ENCODE measurements at places on chromosomes 3 and 15. TPM values are rescaled to one million over a fixed set of nuclear protein-coding genes. Genes with fewer than 3 reads are reported as not detected.

Gene CYP11A1
- total RNA-seq = not detected

DNA sequence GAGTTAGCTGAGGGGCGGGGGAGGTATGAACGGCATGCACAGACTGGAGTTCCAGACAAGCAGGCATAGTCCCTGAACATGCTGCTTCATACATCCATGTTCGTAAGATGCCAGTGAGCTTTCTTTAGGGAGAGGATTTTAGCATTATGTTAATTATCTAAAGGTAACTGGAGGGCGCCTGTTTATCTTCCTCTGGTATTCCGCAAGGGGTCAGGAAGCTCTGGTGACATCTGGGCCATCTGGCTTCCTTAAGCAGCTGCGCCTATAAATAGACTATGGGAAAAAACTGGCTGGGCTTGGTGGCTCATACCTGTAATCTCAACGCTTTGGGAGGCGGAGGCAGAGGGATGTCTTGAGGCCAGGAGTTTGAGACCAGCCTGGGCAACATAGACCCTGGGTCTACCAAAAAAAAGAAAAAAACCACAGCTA is 1.5 kb upstream of the FBXO22 start:
- peaks cover 31% of the 10 kb centered on the region for H3K36me3 ChIP-seq
- no peaks in the 10 kb centered on the region for H3K27me3 ChIP-seq
- H3K4me1 ChIP-seq = peaks cover 50% of the 10 kb centered on the region
- H3K27ac ChIP-seq = peak overlapping the region; percentile 19
- H3K4me3 ChIP-seq = peak overlapping the region; percentile 57
- DNase-seq = no peak

DNA sequence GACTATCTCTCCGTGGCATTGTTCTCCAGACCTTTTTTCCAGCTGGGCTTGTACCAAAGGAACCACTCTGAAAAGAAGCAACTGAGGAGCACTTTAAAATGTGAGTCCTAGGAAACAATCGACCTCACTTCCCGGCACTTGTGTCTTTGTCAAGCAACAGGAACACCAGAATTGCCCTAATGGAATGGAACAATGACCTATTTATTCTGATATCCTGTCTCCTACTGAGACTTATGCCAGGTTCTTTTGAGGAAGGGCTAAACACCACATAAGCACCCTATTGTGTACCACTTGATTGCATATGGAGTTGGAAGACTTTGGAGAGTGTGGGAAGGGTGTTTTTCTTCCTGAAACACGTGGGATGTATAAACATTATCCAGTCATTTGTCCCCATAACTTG is 56.8 kb upstream of the TGFBR2 start:
- H3K27ac ChIP-seq = no peak overlapping the region
- H3K36me3 ChIP-seq = peaks cover 4% of the 10 kb centered on the region
- H3K27me3 ChIP-seq = no peaks in the 10 kb centered on the region
- no peak overlapping the region for H3K4me3 ChIP-seq
- no peaks in the 10 kb centered on the region for H3K4me1 ChIP-seq

DNA sequence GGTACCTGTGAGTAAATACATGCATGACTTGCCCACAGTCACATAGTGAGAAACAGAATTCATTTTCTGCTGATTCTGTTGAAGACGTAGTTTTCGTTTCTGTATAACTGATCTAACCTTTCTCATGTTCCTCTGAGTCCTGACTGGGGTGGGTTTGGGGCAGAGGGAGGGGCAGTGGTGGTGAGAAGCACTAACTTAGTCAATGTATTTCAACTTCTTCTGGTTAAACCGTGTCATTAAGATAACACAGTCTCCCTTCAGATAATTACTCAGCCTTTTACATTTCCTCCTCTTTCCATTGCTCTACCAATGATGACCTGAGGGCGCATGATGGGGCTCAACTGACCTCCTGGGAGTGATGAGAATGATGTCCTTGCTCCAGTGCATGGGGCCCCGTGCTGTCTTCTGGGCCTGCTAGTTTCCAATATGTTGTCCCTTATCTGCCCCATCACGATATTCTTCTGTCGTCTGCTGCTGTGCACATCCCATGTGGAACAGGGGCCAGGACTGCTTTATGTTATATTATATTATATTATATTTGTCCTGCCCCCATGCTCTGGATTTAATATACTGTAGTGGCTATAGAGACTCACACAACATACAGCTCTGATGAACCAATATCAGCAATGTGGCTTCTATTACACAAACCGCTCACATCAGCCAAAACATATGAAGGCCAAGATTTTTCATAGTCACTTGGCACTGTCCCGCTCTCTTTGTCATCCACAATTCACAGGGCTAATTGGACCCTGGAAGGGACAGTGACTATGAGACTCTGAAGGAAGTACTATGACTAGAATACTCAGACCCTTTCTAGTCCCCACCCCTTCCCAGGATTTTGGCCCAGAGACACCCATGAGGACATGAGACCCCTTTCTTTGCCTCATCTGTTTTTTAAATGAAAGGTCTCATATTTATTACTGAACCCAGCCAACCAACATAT is 407.1 kb upstream of the MCTP2 start:
- H3K4me3 ChIP-seq = no peak overlapping the region
- H3K27ac ChIP-seq = no peak overlapping the region
- H3K4me1 ChIP-seq = no peaks in the 10 kb centered on the region
- no peak for DNase-seq
- no peaks in the 10 kb centered on the region for H3K27me3 ChIP-seq

- H3K4me1 ChIP-seq = no peaks in the 10 kb centered on the region
- H3K27ac ChIP-seq = no peak overlapping the region
- no peaks in the 10 kb centered on the region for H3K36me3 ChIP-seq
- peaks cover 5% of the 10 kb centered on the region for H3K27me3 ChIP-seq
- DNase-seq = no peak
Observed at GRCh38 chr15:67358391-67358790, 103.8 kb downstream of the IQCH start.

DNA sequence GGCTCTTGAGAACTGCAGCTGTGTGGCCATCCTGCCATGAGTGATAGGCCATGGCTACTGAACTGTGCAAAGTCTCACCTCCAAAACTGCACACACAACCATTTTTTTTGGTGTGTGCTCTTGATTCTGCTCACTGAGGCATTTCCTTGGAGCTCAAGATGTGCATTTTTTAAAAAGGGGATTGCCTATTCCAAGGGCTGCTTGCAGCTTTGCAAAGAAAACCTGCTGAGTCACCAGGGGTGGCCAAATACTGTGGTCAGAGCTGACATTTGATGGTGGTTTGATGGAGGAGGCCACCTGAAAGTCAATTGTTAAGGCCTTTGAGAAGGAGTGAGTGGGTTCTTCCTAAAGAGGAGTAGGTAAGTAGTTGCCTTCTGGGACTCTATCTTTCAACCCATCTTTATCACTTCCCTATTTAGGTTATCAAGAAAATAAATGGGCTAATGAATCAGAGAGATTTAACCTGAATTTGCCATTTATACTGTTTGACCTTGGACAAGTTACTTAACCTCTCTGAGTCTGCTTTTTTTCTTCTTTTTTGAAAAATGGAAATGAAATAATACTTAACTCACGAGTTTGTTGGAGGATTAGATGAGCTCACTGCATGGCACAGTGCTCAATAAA is 87.9 kb downstream of the CHST2 start:
- peaks cover 7% of the 10 kb centered on the region for H3K4me1 ChIP-seq
- no peak overlapping the region for H3K27ac ChIP-seq
- no peak overlapping the region for H3K4me3 ChIP-seq

- H3K4me1 ChIP-seq = peaks cover 7% of the 10 kb centered on the region
- no peak overlapping the region for H3K27ac ChIP-seq
- DNase-seq = no peak
- H3K36me3 ChIP-seq = no peaks in the 10 kb centered on the region
- no peak overlapping the region for H3K4me3 ChIP-seq
Observed at GRCh38 chr3:185317674-185318073, 45.3 kb upstream of the MAP3K13 start.

DNA sequence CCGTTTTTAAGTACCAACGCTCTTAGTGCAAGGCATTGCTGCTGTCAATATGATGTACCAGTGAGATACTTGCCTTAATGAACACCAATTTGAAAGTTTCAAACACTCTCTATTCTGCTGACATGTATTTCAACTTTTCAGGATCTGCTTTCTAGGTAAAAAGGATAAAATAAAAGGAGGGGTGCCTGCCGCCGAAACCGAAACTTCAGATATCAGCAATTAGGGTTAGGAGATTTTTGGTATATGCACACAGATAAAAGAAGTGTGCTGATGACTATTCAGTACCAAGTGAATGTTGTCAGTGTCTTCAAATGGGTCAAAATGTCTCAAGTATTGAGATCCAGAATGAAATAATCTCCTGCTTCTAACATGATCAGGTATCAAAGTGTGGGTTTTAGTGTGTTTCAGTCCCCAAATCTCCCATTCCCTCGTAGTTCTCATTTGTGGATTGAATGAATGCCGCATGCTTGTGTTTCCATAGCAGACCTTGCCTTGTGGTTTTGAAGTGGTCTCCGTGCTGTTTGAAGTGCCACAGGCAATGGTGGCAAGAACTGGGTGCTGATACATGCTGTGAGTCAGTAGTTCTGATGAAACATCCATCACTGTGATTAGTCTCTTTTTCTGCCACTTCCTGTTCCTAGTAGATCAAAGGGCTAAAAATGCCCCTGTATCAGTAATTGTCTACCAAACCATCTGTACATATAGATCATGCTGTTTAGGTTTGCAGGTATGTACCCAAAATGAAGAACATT is 22.5 kb downstream of the CHST14 start:
- no peaks in the 10 kb centered on the region for H3K27me3 ChIP-seq
- DNase-seq = peak; percentile 57
- H3K4me1 ChIP-seq = peaks cover 20% of the 10 kb centered on the region
- H3K27ac ChIP-seq = peak overlapping the region; percentile 75
- peak overlapping the region; percentile 15 for H3K4me3 ChIP-seq

GRCh38 chr3:112967828-112968227 is 7.1 kb downstream of the CD200R1 start:
- peaks cover 34% of the 10 kb centered on the region for H3K4me1 ChIP-seq
- peaks cover 42% of the 10 kb centered on the region for H3K36me3 ChIP-seq
- no peak overlapping the region for H3K27ac ChIP-seq
- H3K4me3 ChIP-seq = no peak overlapping the region
- no peaks in the 10 kb centered on the region for H3K27me3 ChIP-seq
- no peak for DNase-seq

- peak overlapping the region; percentile 41 for H3K4me3 ChIP-seq
- H3K27ac ChIP-seq = peak overlapping the region; percentile 50
- peaks cover 13% of the 10 kb centered on the region for H3K4me1 ChIP-seq
- H3K36me3 ChIP-seq = peaks cover 3% of the 10 kb centered on the region
- H3K27me3 ChIP-seq = peaks cover 2% of the 10 kb centered on the region
Observed at GRCh38 chr3:32577581-32578556, 7.2 kb upstream of the DYNC1LI1 start.

Gene CCR3
- total RNA-seq = not detected

GRCh38 chr3:27219127-27219845 is 149.9 kb downstream of the NEK10 start:
- H3K36me3 ChIP-seq = no peaks in the 10 kb centered on the region
- no peaks in the 10 kb centered on the region for H3K4me1 ChIP-seq
- H3K4me3 ChIP-seq = no peak overlapping the region

GRCh38 chr3:130341388-130341787 is 4.1 kb upstream of the COL6A5 start:
- no peak overlapping the region for H3K4me3 ChIP-seq
- peaks cover 5% of the 10 kb centered on the region for H3K4me1 ChIP-seq
- no peaks in the 10 kb centered on the region for H3K36me3 ChIP-seq
- no peak overlapping the region for H3K27ac ChIP-seq
- H3K27me3 ChIP-seq = peaks cover 39% of the 10 kb centered on the region

Gene MUSTN1
- not detected for total RNA-seq

- H3K36me3 ChIP-seq = no peaks in the 10 kb centered on the region
- DNase-seq = no peak
- H3K4me3 ChIP-seq = no peak overlapping the region
- peaks cover 23% of the 10 kb centered on the region for H3K27me3 ChIP-seq
Observed at GRCh38 chr15:70617911-70618287, 145.5 kb downstream of the UACA start.

Gene CFAP100
- total RNA-seq = not detected

DNA sequence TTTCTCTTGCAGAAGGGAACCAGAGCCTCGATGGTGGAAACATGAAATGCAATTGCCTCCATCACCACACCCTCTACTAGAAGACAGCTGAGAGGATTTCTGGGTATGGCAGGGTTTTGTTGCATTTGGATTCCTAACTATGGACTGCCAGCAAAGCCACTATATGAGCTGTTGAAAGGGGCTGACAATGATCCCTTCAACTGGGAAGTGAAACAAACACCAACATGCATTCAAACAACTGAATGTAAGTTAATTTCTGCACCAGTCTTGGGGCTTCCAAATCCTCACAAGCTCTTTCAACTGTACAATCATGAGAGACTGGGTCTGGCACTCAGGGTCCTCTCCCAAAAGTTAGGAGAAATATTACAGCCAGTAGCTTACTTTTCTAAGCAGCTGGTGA is 116.7 kb upstream of the PLCL2 start:
- DNase-seq = no peak
- no peak overlapping the region for H3K4me3 ChIP-seq
- H3K27ac ChIP-seq = no peak overlapping the region
- H3K4me1 ChIP-seq = peaks cover 3% of the 10 kb centered on the region
- no peaks in the 10 kb centered on the region for H3K27me3 ChIP-seq

DNA sequence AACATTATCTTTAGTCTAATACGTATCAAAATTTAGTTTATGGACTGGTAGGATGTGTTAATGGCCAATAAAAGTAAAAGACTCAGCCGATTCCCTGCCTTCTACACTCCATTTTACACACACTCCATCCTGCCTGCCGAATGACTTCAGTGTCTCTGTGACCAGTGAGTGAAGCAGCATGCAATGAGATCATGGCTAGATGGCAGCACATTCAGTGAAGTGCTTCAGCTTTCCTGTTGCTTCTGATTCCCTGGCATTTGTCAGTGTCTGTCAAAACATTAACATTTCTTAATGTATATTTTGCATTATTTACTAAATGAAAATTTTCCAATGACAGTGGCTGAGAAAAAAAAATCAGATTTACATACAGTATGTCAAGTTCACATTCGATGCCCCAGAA is 412.0 kb downstream of the FHIT start:
- no peak for DNase-seq
- no peaks in the 10 kb centered on the region for H3K36me3 ChIP-seq
- no peak overlapping the region for H3K4me3 ChIP-seq
- no peaks in the 10 kb centered on the region for H3K4me1 ChIP-seq
- H3K27ac ChIP-seq = no peak overlapping the region

DNA sequence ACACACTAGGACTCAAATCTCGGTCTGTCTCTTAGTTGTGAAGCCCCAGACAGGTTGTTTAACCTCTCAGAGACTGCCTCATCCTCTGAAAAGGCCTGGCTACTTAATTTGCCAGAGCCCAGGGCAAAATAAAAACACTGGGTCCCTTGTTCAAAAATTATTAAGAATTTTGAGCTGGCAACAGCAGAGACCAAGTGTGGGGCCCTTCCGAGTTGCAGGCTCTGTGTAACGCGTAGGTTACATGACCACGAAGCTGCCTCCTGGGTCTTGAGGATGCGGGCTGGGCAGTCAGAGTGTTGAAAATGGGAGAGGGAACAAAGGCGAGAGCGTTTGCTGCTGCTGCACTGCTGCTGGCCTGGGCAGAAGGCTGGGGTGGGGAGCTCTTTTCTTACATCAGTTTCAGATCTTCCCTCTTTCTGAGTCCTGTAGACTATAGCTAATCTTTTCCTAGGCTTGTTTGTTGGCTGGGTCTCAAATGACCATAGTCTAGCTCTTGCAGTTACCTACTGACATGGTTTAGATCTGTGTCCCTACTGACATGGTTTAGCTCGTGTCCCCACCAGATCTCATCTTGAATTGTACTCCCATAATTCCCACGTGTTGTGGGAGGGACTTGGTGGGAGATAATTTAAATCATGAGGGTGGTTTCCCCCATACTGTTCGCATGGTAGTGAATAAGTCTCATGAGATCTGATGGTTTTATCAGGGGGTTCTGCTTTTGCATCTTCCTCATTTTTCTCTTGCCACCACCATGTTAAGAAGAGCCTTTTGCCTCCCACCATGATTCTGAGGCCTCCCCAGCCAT is 49.9 kb downstream of the CLEC3B start:
- H3K4me1 ChIP-seq = peaks cover 15% of the 10 kb centered on the region
- no peak for DNase-seq
- no peak overlapping the region for H3K4me3 ChIP-seq
- peaks cover 8% of the 10 kb centered on the region for H3K27me3 ChIP-seq
- H3K27ac ChIP-seq = no peak overlapping the region
- peaks cover 11% of the 10 kb centered on the region for H3K36me3 ChIP-seq

Data from activated CD4-positive, alpha-beta T cell treated with anti-CD3 and anti-CD28 coated beads, Interleukin-2, amount 10 ng/mL, durations not matched to agents 7 days and 5 days (primary cell).